ENCODE measurements at places on chromosomes 5 and 9.
A peak's percentile ranks its signal among the peaks of the same experiment; 100 is the strongest.

DNA sequence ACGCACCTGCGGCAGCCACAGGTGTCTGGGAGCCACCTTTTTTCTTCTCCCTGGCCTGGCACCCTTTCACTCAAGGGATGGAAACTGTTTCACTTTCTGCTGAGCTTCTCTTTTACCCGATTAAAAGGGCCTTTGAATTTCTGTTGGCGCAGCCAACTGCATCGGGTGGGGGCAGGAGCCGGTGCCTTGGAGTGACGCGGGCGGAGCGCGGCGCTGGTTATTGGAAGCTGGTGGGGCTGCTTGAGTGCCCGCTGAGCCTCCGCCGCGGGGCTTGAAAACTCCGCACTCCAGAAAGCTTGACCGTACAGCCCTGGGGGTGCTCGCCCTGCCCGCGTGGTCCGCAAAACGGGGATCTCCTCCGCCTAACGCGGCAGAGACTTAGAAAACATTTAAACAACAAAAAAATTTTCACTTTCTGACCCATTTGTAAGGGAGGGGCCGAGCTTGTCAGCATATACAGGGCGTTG lies 52.0 kb upstream of the TJP2 start:
- peak; percentile 39 for DNase-seq

- DNase-seq = no peak
Observed at GRCh38 chr9:114003351-114003750, 74.7 kb downstream of the AMBP start.

GRCh38 chr5:17186256-17186655 lies 31.2 kb upstream of the BASP1 start:
- DNase-seq = no peak

GRCh38 chr9:131747352-131747751 lies 7.5 kb upstream of the RAPGEF1 start:
- DNase-seq = peak; percentile 66

GRCh38 chr9:91196103-91196950 lies 165.4 kb downstream of the AUH start:
- DNase-seq = no peak

DNA sequence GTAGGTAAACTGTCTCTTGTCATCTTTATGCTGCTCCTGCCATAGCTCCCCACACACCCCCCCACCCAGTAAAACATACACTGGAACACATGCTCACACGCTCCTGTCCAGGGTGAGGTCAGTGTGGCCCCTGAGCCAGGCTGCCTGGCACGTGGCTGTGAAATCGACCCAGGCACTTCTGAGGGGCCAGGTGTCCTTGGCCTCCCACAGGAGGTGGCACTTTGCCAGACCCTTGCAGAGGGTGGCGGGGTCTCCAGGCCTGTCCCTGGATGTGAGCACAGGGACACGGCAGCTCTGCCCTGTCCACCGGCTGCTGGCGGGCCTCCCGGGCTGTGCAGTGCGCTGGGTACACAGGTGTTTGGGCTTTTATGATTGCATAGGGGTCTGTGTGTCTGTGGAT lies 10.0 kb upstream of the CRB2 start:
- no peak for DNase-seq

- peak; percentile 44 for DNase-seq
Observed at GRCh38 chr5:108521841-108522506, 140.1 kb upstream of the FBXL17 start.

- DNase-seq = no peak
Observed at GRCh38 chr5:107067395-107067794, 603.3 kb downstream of the EFNA5 start.

DNA sequence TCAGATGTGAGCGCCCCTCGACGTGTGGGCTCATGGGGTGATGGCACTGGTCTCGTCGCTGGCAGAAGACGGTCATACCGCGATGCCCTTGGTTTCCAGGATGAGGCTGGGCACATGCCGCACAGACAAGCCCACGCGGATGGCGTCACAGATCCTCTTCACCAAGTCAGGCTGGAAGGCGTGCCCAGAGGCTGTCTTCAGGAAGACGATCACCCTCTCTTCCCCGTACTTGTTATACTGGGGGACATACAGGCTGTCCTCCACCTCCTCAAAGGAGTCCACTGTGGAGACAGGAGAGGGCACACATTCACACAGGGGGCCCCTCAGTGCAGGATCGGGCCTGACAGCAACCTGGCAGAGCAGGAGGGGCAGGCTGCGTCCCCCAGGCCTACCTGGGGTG lies 41.9 kb upstream of the ZNF354A start:
- DNase-seq = no peak

GRCh38 chr5:850511-851006 lies at the start of gene ZDHHC11:
TSS of gene ZDHHC11 (minus strand) at chr5:850986. CDS start at chr5:850602, 384 bp downstream.
- no peak for DNase-seq

- no peak for DNase-seq
Observed at GRCh38 chr9:121009650-121010049, 40.4 kb downstream of the C5 start.

DNA sequence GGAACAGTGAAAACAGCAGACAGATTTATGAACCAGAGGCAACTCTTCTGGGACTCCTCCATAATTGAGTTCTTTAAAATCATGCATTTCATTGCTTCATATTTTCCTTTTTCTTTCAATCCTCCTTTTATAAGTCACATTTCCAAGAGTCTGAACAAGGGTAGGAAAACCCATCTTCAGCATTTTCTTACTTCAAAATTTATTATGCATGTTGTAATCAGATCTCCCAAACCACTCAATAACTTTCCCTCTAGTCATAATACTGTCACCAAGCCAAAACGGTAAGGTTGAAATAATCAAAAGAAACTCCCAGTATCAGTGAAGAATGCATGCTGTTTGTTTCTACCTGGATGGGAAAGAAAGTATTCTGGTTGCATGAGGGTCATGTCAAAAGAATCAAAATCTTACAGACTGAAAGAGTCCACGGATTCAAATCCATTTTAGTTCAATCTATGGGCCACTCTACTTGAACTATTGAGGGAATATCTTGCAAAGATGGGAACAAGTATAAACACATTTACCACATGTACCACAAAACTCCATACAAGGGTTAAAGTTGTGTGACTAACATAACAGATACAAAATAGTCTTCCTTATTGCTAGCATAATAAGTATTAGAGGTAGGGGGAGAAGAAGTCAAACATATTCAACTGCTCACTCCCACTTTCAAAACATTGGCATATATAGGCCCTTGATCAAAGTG lies 797.3 kb downstream of the MAT2B start:
- no peak for DNase-seq

GRCh38 chr5:134084022-134084565 lies 30.4 kb upstream of the TCF7 start:
- DNase-seq = no peak

GRCh38 chr5:132008163-132008473 lies 3.3 kb downstream of the ACSL6 start:
- DNase-seq = no peak

- DNase-seq = no peak
Observed at GRCh38 chr9:88821746-88822106, 169.5 kb upstream of the S1PR3 start.

GRCh38 chr9:91900055-91900796 lies 49.8 kb downstream of the ROR2 start:
- no peak for DNase-seq

DNA sequence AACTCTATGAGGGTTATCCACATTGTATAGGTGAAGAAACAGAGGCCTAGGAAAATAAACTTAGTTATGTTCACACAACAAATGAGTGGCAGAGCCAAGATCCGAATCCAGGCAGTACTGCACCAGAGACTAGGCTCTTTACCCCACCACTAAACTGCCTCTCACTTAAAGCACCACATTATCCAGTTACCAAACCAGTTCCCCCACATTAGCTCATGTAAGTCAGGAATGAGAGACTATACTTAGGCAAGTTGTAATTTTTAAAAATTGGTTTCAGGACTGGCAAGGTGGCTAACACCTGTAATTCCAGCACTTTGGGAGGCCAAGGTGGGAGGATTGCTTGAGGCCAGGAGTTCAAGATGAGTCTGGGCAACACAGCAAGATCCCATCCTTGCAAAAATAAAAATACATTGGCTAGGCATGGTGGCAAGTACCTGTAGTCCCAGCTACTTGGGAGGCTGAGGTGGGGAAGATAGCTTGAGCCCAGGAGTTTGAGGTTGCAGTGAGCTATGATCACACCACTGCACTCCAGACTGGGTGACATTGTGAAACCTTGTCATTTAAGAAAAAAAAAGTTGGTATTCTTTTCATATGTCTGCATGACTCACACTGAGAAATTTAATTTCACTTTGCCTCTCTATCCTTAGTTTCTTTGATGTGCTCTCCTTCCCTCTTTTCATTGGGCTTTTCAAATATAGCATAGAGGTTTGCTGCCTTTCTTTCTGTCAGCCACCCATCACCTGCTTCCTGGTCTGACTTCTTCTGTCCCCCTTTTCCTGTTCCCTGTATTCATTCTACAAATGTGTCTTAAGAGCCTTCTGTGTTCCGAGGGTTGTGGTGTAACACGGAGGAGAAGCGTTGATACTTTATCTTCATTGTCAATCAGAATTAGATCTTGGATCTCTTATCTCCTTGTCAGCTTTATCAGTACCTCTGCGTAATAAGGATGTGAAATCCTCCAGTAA lies 64.7 kb downstream of the ERMP1 start:
- DNase-seq = no peak
